ENCODE measurements at places on chromosomes 2 and 18.

- no peak overlapping the region for H3K27ac ChIP-seq
- H3K4me3 ChIP-seq: no peak overlapping the region
- no peaks in the 10 kb centered on the region for H3K27me3 ChIP-seq
- no peaks in the 10 kb centered on the region for H3K36me3 ChIP-seq
- no peaks in the 10 kb centered on the region for H3K4me1 ChIP-seq
These were observed 146.7 kb upstream of the VRK2 start for GRCh38 chr2:57899898-57900297.

GRCh38 chr2:45743531-45744396, 92.3 kb downstream of the PRKCE start:
- no peak overlapping the region for H3K4me3 ChIP-seq
- H3K36me3 ChIP-seq: peaks cover 8% of the 10 kb centered on the region
- H3K27ac ChIP-seq: no peak overlapping the region
- DNase-seq: no peak
- peaks cover 10% of the 10 kb centered on the region for H3K4me1 ChIP-seq
- peaks cover 6% of the 10 kb centered on the region for H3K27me3 ChIP-seq

DNA sequence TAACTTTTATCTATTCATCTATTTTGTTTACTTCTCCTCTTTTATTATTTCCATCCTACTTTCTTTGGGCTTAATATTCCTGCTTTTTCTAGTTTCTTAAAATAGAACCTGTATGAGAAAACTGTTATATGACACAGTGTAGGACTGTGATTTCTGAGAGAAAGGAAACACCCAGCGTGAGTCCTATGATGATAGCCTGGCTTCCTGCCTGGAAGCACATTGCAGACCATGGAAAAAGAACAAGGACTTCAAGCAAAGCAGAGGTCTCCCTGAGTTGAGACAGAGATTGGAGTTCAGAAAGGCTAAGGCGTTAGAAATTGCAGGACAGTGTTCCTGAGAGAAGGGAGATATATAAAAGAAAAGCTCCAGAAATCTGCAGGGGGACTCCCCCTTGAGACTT, 7.8 kb downstream of the RBM44 start:
- no peak for DNase-seq
- H3K27me3 ChIP-seq: peaks cover 6% of the 10 kb centered on the region
- no peaks in the 10 kb centered on the region for H3K4me1 ChIP-seq
- H3K36me3 ChIP-seq: no peaks in the 10 kb centered on the region

GRCh38 chr2:126496493-126496892, 159.5 kb upstream of the GYPC start:
- H3K4me3 ChIP-seq: no peak overlapping the region
- no peaks in the 10 kb centered on the region for H3K4me1 ChIP-seq
- H3K27me3 ChIP-seq: peaks cover 4% of the 10 kb centered on the region
- no peak overlapping the region for H3K27ac ChIP-seq

DNA sequence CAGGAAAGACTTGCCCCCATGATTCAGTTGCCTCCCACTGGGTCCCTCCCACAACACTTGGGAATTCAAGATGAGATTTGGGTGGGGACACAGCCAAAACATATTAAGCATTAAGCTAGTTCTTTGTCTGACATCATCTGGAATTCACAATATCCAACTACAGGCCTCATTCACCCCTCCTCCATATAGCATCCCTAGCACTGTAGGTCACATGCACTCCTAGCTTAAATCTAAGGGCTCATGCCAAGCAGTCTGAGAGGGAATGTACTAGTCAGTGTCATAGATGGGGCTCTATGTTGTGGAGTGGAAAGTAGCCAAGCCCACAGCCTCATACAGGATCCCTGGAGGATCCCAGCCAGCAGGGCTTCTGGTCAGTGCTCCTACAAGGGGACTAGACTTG, 92.1 kb downstream of the IRS1 start:
- no peak overlapping the region for H3K27ac ChIP-seq
- H3K4me1 ChIP-seq: peaks cover 11% of the 10 kb centered on the region
- DNase-seq: no peak

GRCh38 chr2:180910831-180911665, 69.4 kb upstream of the UBE2E3 start:
- no peak overlapping the region for H3K27ac ChIP-seq
- peak; percentile 2 for DNase-seq
- no peaks in the 10 kb centered on the region for H3K36me3 ChIP-seq
- no peaks in the 10 kb centered on the region for H3K27me3 ChIP-seq
- H3K4me3 ChIP-seq: no peak overlapping the region

DNA sequence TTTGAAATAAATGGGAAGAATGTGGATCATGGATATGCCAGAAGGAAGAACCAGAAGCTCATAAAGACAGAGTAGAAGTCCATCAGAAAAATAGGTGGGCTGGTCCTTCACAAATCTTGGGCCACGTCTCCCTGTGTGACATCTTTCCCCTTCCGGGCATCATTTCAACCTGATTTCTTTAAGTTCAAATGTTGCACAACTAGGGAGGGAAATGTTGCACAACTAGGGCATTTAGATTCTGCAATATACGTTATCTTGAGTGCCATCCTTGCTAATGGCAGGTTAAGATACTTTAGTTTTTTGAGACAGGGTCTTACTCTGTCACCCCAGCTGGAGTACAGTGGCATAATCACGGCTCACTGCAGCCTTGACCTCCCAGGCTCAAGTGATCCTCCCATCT, 129.6 kb downstream of the CERS6 start:
- H3K27me3 ChIP-seq: no peaks in the 10 kb centered on the region
- H3K4me3 ChIP-seq: no peak overlapping the region
- peaks cover 8% of the 10 kb centered on the region for H3K4me1 ChIP-seq
- no peak overlapping the region for H3K27ac ChIP-seq

GRCh38 chr2:47611771-47612170, 171.2 kb upstream of the MSH6 start:
- peaks cover 16% of the 10 kb centered on the region for H3K4me1 ChIP-seq
- no peak overlapping the region for H3K27ac ChIP-seq
- H3K4me3 ChIP-seq: no peak overlapping the region
- peaks cover 31% of the 10 kb centered on the region for H3K27me3 ChIP-seq
- peaks cover under 1% of the 10 kb centered on the region for H3K36me3 ChIP-seq
- DNase-seq: no peak

GRCh38 chr18:37309059-37309458, 256.5 kb downstream of the CELF4 start:
- H3K27me3 ChIP-seq: peaks cover 3% of the 10 kb centered on the region
- peaks cover 9% of the 10 kb centered on the region for H3K4me1 ChIP-seq
- no peak overlapping the region for H3K27ac ChIP-seq
- no peak overlapping the region for H3K4me3 ChIP-seq
- H3K36me3 ChIP-seq: no peaks in the 10 kb centered on the region

GRCh38 chr2:171671867-171672266, 15.4 kb upstream of the DYNC1I2 start:
- no peak overlapping the region for H3K4me3 ChIP-seq
- no peaks in the 10 kb centered on the region for H3K36me3 ChIP-seq
- no peak overlapping the region for H3K27ac ChIP-seq
- H3K27me3 ChIP-seq: peaks cover 6% of the 10 kb centered on the region
- DNase-seq: no peak

DNA sequence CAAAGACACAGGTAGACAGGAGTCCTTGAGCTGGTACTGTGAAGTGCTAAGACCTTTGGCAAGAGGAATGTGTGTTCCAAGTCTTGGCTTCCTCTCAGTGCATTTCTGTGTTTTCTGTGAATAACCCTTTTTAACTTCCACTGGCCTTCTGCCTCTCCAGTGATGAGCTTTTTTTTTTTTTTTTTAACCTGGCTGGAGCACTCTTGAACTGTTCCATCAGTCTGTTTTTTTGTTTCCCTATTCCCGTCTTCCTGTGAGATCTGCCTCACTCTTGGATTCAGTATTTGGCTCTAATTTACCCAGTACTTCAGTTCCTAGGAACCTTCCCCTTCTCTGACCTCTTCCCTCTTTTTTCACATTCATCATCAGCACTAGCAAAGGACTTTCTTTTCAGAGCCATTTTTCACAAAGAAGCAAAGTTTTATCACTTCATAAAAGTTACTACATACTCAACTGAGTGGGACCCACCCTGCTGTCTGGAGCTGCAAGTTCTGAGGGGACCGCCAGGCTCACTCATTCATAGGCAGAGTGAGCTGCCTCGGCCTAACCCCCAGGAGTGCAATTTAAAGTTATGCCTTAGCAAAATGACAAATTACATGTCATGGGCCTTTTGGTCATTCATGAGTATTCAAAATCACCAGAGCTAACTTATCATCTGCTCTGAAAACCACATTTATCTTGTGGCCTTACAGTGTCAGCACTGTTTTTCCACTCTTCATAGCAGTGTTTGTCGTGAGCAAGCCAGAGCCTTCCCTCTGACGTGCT, 126.9 kb upstream of the DAPL1 start:
- H3K4me1 ChIP-seq: peaks cover 5% of the 10 kb centered on the region
- H3K27me3 ChIP-seq: no peaks in the 10 kb centered on the region
- DNase-seq: no peak
- no peak overlapping the region for H3K4me3 ChIP-seq
- peaks cover 63% of the 10 kb centered on the region for H3K36me3 ChIP-seq

DNA sequence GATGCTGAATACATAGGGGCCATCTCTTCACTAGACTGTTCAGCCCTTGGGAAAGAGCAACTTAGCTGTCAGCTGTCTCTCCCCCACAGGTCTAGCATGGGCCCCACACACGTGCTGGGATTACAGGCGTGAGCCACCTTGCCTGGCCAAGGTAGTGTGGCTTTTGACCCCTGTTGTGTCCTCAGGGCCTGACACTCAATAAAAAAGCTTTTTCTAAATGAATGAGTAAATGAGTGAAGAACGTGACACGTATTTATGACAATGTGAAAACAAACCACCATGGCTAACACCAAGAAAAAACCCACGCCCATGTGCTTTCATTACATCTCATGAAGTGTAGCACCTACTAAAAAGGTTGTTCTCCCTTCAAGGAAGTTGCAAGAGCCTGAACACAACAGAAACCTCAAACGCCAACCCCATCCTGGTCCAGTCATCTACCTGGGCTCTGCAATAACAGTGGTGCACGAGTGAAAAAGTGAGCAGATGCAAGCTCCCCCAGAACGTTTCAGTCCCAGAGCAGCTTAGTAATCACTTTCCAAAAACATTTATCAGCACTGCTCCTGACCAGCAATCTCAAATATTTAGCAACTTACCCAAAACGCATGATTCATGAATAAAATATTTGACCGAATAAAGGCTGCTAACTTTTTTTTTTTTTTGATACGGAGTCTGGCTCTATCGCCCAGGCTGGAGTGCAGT, 3.4 kb downstream of the WDFY1 start:
- H3K4me1 ChIP-seq: peaks cover 47% of the 10 kb centered on the region
- peak overlapping the region; percentile 32 for H3K27ac ChIP-seq
- H3K36me3 ChIP-seq: peaks cover 23% of the 10 kb centered on the region
- H3K27me3 ChIP-seq: no peaks in the 10 kb centered on the region

GRCh38 chr2:235000426-235001236, 48.8 kb downstream of the SH3BP4 start:
- H3K4me3 ChIP-seq: no peak overlapping the region
- H3K36me3 ChIP-seq: peaks cover 36% of the 10 kb centered on the region
- peaks cover 76% of the 10 kb centered on the region for H3K4me1 ChIP-seq
- no peaks in the 10 kb centered on the region for H3K27me3 ChIP-seq
- no peak for DNase-seq

DNA sequence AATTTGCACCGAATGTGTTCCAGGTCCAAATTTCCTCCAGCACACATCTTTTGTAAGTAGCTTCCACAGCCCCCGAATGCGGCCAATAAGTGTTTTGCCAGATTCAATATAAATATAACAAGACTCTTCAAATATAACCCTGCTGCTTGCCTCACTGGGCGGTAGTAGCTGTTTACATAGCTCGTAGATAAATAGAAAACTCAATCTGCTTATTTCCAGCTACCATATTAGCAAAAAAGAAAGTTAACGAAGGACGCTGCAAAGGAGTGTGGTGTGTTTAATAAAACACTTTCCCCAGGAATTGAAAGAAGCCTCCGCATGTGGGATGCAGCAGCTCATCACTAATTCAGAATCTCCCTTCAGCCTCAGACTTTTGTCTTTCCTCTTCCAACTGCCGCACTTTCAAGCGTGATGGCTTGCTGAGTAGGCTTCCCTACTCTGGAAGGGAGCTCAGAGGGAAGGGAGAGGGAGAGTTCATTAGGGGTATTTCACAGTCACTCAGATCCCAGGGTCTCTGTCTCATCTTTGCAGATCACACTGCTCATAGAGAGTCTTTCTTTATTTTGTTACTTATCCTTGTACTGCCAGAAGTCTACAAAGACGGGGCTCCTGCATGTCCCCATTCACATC, 367.0 kb downstream of the RND3 start:
- peaks cover 14% of the 10 kb centered on the region for H3K4me1 ChIP-seq
- H3K4me3 ChIP-seq: no peak overlapping the region
- no peak overlapping the region for H3K27ac ChIP-seq
- DNase-seq: no peak

DNA sequence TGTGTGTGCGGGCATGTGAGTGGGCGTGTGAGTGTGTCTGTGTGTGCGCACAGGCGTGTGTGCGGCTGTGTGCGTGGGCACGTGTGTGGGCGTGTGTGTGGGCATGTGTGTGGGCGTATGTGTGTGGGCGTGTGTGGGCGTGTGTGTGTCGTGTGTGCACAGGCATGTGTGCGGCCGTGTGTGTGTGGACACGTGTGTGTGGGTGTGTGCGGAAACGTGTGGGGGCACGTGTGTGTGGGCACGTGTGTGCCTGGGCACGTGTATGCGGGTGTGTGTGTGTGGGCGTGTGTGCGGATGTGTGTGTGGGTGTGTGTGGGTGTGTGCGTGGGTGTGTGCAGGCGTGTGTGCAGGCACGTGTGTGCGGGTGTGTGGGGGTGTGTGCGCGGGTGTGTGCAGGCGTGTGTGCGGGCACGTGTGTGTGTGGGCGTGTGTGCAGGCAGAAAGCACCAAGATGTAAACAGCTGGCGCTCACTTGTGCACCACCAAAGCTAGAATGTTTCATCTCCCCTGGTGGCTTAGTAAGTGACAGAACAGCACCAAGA, 31.2 kb upstream of the ALKAL2 start:
- no peak overlapping the region for H3K27ac ChIP-seq
- peaks cover 11% of the 10 kb centered on the region for H3K27me3 ChIP-seq
- H3K4me3 ChIP-seq: no peak overlapping the region
- no peaks in the 10 kb centered on the region for H3K36me3 ChIP-seq

DNA sequence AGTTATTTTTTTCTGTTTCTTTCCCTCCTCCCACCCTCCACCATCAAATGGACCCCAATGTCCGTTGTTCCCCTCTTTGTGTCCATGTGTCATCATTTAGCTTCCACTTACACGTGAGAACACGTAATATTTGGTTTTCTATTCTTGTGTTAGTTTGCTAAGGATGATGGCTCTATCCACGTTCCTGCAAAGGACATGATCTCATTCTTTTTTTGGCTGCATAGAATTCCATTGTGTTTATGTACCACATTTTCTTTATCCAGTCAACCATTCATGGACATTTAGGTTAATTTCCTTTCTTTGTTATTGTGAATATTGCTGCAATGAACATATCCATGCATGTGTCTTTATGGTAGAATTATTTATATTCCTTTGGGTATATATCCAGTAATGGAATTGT, 91.3 kb upstream of the TNP1 start:
- peaks cover 4% of the 10 kb centered on the region for H3K27me3 ChIP-seq
- H3K4me3 ChIP-seq: no peak overlapping the region
- peaks cover 27% of the 10 kb centered on the region for H3K36me3 ChIP-seq
- H3K4me1 ChIP-seq: peaks cover 16% of the 10 kb centered on the region
- H3K27ac ChIP-seq: no peak overlapping the region
